A673 (cell line): ENCODE measurements at places on chromosomes 11 and 22. TPM values are rescaled to one million over a fixed set of nuclear protein-coding genes. Genes with fewer than 3 reads are reported as not detected.

ACTN3 gene
- total RNA-seq, result not detected in 2 replicates

MUC5B gene
- total RNA-seq, result not detected in 2 replicates

LDHAL6A gene
- total RNA-seq, result not detected in 2 replicates

BIK gene
- 1.8 and 2.0 TPM in 2 replicates for total RNA-seq

RIBC2 gene
- 13.2 and 14.9 TPM in 2 replicates for total RNA-seq

API5 gene
- total RNA-seq, result 287 and 328 TPM in 2 replicates

ARHGEF17 gene
- total RNA-seq, result 24.0 and 32.0 TPM in 2 replicates

HEPHL1 gene
- total RNA-seq, result not detected in 2 replicates

- peak; percentile 74 for DNase-seq
Observed at GRCh38 chr11:111735262-111736116, 30.7 kb downstream of the PPP2R1B start.

DNA sequence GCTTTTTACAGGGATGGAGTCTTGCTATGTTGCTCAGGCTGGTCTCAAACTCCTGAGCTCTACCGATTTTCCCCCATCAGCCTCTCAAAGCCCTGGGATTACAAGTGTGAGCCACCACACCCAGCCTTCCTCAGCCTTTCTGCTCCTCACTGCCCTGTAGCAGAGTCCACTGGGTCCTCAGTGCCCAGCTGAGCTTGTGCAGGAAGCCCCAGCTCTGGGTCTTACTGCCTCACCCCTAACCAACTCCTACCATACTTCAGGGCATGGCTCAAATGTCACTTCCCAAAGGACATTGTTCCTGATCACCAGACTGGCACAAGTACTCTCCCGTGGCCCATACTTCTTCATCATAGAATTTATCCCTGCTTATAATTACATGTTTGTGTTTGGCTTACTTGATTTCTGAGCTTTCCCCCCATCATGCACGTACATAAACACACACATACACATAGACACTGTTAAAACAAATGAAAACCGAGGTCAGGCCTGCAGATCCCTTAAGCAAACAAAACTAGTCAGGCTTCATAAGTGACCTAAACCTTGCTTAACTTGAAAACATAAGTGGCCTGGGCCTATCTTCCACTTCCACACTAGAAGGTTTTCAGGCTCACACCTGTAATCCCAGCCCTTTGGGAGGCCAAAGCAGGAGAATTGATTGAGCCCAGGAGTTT, 14.0 kb upstream of the SLC43A3 start:
- DNase-seq, result no peak

GRCh38 chr11:27875831-27876775, 175.8 kb upstream of the BDNF start:
- DNase-seq, result peak; percentile 82

DNA sequence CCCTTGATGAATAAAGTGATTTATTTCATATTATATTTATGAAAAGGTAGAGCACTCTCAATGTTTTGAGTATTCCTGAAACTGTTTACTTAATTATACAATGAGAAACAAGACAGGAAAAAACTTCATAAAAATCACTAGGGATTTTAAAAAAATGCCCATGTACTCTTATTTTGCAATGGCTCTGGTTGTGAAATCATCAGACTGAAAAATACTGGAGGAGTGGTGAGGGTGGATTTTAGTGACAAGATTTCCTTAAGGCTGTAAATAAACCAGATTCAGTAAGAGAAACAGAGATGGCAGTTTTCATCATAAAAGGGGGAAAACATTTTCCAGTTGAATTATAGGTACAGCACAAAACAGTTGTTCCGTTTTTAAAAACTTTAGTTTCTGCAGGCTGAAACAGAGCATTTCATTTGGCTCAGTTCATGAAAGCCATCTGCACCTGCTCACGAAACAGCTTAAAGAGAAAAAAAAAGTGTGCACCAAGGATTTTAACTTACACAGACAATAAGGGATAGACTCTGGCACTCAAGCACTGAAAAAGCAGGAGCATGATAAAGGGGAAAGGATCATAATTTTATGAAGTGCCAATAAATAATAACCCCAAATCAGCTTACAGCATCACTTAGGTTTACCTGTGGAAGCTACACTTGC, 100.7 kb downstream of the MAML2 start:
- DNase-seq, result peak; percentile 58

DNA sequence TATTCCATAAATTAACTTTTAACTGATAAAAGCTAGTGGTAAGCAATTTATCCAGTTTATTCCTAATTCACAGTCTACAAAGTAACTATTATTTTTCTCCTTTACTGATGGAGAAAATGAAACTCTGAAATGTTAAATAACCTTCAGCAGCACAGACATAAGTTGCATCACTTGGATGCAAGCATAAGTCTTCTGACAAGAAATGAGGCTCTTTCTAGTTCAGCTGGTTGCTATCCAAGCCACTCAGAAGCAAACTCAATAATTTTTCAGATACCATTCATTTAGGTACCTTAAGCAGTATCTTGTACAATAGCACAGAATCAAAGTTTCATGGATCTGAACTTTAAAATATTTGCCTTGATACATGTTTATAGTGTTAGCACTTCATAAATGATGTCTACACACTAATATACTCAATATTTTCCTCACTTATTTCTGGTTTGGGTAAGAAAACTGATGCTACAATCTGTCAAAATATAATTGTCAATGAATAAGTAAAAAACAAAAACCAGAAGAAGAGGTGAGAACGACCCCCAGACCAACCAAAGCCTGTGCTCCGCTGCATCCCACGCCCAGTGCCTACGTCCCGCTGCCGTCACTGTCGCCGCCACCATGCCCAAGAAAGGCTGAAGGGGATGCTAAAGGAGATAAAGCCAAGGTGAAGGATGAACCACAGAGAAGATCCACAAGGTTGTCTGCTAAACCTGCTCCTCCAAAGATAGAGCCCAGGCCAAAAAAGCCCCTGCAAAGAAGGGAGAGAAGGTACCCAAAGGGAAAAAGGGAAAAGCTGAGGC, 18.1 kb downstream of the FAM168A start:
- DNase-seq, result no peak

DNA sequence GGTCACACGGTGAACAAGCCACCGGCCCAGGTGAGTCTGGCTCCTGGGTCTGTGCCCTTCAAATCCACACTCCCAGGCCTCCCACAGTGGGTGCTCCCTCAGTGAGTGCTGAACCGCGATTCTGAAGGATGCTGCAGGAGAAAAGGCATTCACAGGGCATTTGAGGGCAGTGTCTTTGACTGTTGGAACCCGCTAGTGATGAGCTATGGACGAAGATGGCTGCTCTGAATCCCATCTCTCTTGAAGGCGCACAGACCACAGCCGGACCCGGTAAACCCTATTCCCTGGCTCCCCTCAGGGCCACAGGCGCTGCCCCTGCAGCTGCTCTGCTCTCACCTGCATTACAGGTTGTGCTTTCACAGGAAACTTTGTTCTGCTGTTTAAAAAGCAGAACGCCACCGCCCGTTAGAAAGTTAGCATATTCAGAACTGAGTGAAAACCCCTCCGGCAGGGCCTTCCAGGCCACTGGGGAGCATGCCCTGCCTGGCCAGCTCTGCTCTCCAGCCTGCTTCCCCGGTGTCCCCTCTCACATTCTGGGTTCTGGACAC, 3.2 kb downstream of the LRRC32 start:
- no peak for DNase-seq

DNA sequence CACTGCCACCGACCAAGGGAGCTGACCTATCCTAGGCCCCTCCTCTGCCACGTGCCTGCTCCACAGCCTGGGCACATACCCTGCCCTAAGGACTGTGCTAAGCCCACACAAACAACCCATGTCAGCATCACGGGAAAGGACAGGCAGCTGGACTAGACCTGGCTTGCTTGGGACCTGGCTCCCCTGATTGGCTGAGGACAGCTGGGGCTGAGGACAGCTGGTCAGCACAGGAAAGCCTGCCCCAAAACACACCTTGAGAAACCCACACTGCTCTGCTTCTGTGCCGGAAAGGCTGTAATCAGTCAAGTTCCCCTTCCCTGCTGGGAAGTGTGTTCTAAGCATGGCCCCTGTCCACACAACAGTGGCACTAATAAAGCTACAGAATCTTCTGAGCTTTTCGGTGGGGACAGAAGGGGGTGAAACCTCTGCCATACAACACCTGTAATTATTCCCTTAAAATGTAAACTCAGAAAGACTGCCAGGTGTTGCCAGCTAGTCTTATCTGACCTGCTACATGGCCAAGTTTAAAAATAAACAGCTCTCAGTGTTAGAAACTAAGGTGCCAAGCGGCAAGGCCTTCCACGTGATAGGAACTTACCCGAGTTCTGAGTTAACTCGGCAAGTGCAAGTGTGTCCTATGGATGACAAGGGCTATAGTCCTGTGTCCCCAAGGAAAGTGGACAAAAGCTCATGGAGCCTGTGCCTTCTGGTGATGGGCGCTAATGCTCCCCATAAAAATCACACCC, 35.7 kb upstream of the ARFGAP3 start:
- DNase-seq, result no peak

GRCh38 chr22:45308957-45309421, 745 bp upstream of the FAM118A start:
- DNase-seq, result no peak

DNA sequence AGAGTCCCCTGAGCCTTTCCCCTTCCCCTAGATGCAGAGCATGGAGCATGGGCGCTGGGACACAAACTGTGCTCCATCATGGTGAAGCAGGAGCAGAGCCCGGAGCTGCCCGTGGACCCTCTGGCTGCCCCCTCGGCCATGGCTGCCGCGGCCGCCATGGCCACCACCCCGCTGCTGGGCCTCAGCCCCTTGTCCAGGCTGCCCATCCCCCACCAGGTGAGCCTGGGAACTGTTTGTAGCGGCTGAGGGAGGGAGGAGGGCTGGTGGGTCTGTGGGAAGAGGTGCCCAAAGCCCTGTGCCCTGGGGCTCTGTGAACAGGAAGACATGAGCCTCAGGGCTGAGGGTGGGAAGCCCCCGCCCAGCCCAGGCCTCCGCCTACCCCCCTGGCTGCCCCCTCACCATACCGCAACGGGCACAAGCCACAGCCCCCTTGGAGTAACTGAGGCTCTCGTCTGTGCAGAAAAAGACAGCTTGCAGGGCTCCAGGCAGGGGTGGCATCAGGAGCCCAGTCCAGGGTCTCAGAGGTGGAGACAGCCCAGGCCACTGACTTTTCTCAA, 30.4 kb downstream of the CREB3L1 start:
- no peak for DNase-seq

DNA sequence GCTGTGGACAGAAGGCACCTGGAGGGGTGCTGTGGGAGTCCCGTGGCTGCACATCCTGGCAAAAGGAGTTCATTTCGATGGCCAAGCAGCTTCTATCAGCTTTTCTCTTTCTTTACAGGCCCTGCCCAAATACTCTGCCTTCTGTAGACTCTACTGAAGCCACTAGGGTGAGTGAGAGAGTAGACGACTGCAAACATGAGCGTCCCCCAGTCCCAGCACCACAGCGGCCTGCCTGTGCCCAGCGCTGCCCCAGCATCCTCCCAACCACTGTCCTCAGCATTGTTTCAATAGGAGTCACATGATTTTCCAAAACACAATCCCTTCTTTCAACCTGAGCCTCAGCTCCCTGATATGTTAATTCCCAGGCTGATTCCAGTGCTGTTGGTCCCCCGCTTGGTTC, 110.0 kb downstream of the KIRREL3 start:
- DNase-seq, result no peak

- DNase-seq, result no peak
Observed at GRCh38 chr11:63537293-63538101, 889 bp downstream of the PLAAT4 start.

DNA sequence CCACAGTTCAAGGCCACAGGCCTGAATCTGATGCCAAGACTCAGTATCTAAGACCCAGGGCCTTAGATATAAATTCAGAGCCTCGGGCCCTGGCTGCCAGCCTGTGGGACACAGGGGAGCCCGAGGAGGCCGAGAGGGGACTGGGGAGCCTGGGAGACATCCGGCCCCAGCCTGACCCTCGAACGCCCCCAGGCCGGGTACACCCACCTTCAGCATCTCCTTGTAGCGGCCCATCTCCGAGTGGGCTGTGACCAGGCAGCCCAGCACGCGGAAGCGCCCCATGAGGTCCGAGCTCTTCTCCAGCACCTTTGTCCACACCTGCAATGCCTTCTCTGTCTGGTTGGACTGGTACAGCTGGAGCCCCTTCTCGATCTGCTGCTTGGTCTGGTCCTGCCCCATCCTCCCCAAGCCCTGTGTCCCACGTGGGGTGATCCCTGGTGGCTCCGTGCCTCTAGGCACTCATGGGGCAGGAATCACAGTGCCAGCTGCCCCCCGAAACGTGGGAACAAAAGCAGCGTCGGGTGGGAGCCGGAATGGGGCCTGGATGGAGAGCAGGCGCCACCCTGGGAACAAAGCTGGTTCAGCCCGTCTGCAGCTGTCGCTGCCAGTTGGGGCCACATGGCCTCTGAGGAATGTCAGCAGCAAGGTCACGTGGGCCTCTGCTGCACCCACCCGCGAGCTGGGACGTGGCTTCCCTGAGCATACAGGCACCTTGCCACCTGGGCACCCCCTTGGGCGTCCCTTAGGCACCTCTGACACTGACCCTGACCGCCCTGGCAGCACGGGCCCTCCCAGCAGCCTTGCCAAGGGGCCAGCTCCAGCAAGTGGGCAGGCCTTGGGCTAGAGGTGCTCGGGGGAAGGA, at the start of gene RAPSN:
RAPSN (minus strand) TSS at position 571 of the 862 bp plus-strand sequence; CDS start at position 399, 172 bp downstream.
- DNase-seq, result no peak

GRCh38 chr11:85762226-85762625, 48.7 kb downstream of the SYTL2 start:
- no peak for DNase-seq

DNA sequence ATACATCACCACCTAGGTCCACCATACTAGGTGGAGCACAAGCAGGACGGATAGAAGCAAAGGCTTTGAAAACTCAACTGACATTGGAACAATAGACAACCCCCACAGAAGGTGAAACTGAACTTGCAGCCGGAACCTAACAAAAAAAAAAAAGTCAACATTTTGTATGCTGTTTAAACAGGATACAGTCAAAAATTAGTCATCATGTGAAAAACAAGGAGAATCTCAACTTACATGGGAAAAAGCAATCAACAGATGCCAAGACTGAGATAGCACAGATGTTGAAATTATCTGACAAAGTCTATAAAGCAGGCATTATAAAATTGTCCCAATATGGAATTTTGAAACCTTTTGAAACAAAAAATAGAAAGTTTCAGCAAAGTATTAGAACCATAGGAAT, 123.8 kb downstream of the RAB38 start:
- DNase-seq, result no peak

- no peak for DNase-seq
Observed at GRCh38 chr11:118156531-118157185, 4.0 kb upstream of the SCN4B start.

DNA sequence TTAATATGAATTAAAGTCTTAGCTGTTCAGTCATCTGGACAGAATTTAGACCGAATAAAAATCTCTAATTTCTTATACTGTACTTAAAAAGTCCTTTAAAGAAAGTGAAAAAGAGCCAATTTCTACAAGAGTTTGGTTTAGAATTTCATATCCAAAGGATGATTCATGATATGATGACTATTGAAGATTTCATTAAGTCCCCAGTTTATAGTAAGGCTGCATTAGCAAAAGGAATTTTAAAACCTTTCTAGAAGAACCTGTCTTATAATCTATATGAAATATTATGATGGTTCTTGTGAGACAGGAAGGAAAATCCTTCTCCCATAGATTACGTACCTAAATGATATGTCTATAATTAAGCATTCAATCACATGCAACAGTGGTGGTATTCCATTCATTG, 34.8 kb downstream of the TSG101 start:
- DNase-seq, result no peak
